Stimulated activated CD4-positive, alpha-beta T cell treated with anti-CD3 and anti-CD28 coated beads, Interleukin-1b, Interleukin-23, amount 100 ng/mL, for 1 hour (primary cell): ENCODE measurements at places on chromosomes 6 and 20.

DNA sequence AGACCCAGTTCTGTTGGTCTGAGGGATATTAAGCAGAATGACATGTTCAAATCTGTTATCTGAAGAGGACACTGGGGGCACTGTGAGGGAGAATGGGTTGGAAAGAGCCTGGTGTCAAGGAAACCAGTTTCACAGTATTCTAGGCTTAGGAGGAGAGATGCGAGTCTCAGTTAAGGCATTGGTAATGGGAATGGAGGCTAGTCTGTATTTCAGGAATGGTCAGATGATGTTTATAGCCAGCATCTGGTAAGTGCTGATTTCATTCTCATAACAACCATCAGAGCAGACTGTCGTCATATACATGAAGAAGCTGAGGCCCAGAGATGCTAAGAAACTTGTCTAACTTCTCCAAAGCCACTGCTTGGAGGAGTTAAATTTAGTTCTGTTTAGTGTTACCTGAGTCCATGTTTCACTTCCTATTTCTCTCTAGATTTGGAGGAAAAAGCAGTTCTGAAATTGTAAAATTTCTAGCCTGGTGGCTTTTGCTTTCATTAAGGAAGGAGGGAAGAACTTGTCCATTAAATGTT lies 242.0 kb downstream of the ARID1B start:
- DNase-seq = no peak

- no peak for DNase-seq
Observed at GRCh38 chr6:42664718-42665117, 57.7 kb downstream of the PRPH2 start.

- DNase-seq = no peak
Observed at GRCh38 chr20:13877793-13878192, 93.0 kb downstream of the NDUFAF5 start.

- DNase-seq = no peak
Observed at GRCh38 chr20:57860576-57860975, 150.8 kb upstream of the PMEPA1 start.

- no peak for DNase-seq
Observed at GRCh38 chr20:63376283-63377250, 15.4 kb upstream of the CHRNA4 start.

DNA sequence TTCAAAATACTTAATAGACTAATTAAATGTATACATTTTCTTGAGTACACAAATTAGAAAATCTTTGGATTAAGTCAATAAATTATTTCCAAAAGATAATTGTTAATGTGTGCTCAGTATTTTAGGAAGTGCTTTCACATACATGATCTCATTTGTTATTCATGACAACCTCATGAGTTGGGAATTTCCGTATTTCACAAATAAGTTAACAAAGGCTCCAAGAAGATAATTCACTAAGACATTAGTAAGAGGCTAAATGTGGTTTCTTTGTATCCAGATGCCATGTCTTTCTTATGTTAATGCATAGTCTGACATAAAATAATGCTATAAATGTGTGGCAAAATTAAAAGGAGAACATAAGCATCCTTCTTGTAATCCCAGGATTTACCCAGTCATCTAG lies 79.5 kb upstream of the TCF21 start:
- DNase-seq = no peak

GRCh38 chr6:32164295-32164694 lies at the start of gene EGFL8:
Gene EGFL8 (plus strand): TSS chr6:32164595. CDS start chr6:32166166, 1,571 bp downstream.
- no peak for DNase-seq

- DNase-seq = no peak
Observed at GRCh38 chr6:89596484-89596883, 42.1 kb downstream of the LYRM2 start.

GRCh38 chr20:742156-742555 lies 26.1 kb downstream of the SLC52A3 start:
- DNase-seq = no peak

GRCh38 chr20:40797425-40797824 lies 108.4 kb upstream of the MAFB start:
- no peak for DNase-seq

DNA sequence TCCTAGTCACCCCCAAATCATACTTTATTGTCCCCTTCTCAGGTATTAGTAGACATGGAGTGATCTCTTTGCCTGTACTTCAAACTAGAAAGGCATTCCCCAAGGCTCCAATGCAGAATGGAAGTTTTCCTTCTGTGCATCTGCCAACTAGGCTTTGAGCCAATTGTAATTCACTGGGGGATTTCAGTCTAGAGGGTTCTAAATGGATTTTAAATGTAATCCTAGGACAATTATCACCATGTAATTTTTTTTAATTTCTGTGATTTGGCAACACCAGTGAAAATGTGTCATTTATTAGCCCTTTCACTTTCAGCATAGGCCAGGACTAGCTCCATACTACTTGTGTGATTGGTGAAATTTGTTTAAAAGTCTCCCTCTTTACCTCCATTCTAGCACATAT lies 557.6 kb upstream of the MARCKS start:
- DNase-seq = no peak

DNA sequence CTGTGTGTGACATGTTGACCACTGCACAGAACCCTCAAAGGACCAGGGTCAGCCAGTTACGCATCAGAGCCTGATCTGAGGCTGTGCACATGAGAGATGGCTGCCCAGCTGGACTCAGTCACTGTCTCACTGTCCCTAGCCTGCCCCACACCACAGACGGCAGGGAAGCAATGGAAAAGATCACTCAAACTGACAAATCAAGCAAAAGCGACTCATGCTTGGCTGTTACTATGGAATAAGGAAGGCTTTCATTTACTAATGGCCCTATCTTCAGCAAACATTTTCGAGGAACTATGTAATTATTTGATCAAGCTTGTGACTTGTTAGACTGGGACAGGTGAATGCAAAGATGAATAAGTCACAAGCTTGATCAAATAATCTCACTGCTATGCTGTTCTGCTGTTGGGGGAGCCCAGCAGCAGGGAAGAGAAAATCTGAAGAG lies 137.0 kb downstream of the SLC23A2 start:
- no peak for DNase-seq

- DNase-seq = no peak
Observed at GRCh38 chr6:28326371-28326948, 9.5 kb downstream of the ZSCAN31 start.

- no peak for DNase-seq
Observed at GRCh38 chr6:46706464-46706863, 18.8 kb downstream of the TDRD6 start.

DNA sequence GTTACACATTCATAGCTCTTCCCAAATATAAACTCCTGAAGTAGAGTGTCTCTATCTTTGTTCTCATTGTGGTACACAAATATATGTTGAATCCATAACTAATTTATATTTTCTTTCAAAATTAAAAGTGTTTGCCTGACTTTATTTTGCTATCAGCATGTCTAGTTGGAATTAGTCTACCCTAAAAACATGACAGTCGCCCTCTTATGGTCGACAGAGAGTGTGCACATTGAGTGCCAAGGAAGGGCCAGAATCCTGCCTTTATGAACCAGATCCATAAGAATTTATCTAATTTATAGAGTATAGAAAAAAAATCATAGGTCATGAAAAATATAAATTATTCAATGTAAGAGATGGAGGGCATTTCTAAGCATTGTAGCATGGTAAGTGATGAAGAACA lies 12.3 kb upstream of the DEFB112 start:
- DNase-seq = no peak

DNA sequence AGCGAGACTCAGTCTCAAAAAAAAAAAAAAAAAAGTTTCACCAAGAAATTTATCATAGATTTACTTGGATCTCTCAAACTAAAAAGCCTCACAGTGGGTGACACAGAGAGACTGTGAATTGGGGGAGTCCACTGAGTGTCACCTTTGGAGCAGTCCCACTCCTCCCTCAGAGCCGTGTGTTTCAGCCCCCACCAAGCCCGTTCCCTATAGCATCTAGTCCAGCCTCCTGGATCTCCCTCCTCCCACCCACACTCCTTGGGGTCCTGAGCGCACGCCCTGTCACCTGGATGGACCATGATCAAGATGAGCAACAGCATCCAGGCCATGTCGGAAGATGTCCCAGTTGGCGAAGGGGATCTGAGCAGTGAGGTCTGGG lies 422 bp downstream of the NCR3 start:
- no peak for DNase-seq

DNA sequence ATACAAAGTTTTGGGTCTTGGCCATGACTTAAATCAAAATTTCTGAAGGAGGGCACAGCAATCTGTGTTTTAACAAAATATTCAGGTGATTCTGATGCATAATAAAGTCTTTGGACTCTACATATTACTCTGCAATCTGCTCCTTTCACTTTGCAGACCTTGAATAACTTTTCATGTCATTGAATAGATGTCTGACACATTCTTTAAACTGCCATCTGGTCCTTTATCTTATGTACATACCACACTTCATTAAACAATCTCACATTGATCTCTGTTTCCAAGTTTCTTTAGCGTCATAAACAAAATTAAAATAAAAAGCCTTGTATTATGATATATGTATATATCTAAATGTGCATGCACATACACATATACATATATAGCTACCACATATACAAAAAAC lies 831.2 kb downstream of the MAFB start:
- DNase-seq = no peak

DNA sequence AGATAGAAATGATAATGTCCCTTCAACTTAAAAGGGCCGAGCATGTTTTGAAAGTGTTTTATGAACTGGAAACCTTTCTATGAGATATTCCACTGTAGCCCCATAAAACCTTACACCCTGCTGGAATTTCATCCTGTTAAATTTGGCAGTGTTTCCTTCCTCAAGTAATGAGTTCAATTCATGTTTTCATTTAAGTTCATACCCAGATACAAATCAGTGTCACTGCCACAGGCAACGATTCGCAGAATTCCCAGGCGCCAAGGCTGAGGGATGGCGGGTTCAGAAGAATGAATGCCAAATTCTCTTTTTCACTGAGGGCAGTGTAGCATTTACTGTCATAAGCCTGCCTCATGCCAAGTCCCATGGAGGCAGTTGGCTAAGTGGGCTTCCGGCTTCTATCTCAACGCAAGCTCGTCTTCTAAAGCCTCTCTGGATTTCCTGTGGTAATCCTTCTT lies 511.8 kb upstream of the ID4 start:
- DNase-seq = no peak

DNA sequence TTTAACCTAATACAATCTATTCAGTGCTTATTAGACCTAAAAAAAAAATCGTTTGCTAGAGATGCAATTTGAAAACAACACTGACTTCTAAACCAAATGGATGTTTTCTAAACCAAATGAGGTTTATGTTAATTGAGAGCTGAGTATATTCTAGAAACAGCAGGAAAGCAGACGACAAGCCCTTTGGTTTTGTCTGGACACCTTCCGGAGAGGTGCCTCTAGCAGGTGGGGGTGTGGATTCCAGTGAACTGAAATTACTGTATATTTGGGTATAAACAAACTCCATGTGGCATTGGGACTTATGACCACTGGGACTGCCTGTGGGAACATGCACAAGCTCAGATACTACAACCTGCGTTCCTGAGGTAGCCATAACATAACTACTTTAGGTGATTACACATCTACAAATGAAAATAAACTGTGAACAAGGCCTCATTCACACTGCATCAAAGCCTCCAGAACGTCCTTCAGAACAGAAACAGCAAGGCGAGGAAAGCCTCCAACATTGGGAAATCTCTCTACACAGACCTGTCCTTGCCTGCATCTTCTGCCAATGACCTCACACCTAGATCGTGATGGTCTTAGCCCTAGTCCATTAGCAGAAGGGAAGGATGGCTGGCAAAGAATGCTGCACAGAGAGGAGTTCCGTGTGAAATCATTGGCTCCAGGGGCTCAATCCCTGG lies 206.8 kb upstream of the FOXQ1 start:
- no peak for DNase-seq

DNA sequence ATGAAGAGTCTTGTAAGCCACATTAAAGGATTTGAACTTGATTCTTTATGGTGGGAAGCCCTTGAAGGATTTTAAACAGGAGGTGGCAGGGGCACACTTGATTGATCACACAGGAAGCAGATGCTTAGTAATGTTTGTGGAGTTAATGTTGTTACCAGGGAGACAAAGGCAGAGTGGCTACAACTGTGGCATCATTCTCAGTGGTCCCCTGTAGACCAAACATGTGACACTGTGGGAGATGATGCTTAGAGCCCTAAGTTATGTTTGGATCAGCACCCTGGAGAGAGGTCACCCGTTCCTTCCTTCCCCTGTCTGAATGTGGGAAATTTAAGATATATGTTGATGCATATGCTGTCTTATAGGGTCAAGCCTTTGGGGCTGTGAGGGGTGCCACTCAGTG lies 53.2 kb downstream of the EIF2S2 start:
- no peak for DNase-seq

- no peak for DNase-seq
Observed at GRCh38 chr6:136344420-136344819, 54.8 kb upstream of the BCLAF1 start.

- DNase-seq = no peak
Observed at GRCh38 chr20:51284871-51285270, 257.6 kb downstream of the NFATC2 start.

- DNase-seq = no peak
Observed at GRCh38 chr20:50577175-50578018, 67.2 kb downstream of the PTPN1 start.

DNA sequence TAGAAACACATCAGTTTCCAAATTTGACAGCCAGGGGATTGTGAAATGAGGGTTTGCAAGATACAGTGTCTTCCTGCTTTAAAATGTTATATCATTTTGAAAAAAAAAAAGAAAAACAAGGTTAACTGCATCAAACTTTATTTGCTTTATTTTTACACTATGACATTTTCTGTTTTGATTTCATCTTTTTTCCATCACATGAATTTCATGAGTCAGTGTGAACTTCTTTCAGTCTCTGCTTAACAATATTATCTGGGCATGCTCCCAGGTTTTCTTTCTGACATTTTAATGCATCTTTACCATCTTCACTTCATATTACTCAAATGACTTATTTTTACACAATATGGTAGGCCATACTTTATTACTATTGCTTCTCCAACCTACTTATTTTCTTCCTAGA lies 1.9 kb downstream of the NCOA7 start:
- DNase-seq = no peak

- DNase-seq = no peak
Observed at GRCh38 chr20:63284083-63284440, 8.9 kb upstream of the COL20A1 start.

DNA sequence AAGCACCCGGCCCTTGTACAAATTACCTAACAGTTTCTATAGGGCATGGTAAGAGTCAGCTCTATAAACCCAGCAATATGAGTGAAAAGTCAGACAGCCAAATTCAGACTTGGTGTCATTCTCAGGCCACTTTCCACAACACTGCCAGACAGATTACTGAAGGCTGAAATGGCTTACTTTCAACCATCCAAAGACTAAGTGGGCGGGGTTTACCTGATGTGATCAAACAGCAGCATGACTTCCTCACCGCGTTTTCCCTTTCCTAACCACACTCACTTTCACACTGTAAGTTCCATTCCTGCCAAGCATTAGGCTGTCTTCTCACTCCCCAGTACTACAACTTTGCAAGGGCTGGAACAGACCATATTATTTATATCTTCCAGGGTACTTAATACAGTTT lies 85.9 kb downstream of the SMLR1 start:
- no peak for DNase-seq

- no peak for DNase-seq
Observed at GRCh38 chr6:55082021-55082420, 92.3 kb upstream of the HCRTR2 start.

GRCh38 chr20:42901689-42902440 lies 287.8 kb downstream of the PTPRT start:
- DNase-seq = no peak

GRCh38 chr6:47794577-47795135 lies 12.8 kb downstream of the OPN5 start:
- no peak for DNase-seq
